T-helper 9 cell (primary cell): ENCODE measurements at places on chromosomes 6 and 20.

DNA sequence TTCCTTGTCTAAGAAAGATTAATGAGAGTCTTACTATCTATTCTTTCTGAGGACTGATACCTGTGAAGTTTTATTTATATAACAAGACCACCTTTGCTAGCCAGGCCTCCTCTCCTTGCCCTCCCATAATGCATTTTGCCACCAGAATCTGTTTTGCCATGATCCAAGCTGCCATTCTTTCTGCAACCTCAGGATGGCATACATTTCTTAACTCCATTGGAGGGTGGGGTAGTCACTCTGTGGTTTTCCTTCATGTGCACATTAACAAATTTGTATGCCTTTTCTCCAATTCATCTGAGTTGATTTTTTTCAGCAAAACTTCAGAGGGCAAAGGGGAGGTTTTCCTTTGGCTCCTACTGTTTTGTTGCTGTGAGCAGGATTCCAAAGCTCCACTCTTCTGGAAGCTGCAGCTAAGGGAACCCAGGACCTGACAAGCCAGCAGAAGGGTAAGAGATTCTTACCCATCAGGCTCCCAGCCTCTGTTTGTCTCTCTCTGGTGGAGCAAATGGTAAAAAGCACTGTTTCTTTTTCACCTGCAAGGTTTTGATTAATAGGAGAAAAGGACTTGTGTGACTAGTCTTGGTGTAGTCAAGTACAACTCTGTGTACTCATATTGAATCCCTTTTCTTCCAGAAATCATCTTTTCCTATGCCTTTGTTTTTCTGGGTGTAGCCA, 26.2 kb upstream of the ENPP4 start:
- DNase-seq = no peak

DNA sequence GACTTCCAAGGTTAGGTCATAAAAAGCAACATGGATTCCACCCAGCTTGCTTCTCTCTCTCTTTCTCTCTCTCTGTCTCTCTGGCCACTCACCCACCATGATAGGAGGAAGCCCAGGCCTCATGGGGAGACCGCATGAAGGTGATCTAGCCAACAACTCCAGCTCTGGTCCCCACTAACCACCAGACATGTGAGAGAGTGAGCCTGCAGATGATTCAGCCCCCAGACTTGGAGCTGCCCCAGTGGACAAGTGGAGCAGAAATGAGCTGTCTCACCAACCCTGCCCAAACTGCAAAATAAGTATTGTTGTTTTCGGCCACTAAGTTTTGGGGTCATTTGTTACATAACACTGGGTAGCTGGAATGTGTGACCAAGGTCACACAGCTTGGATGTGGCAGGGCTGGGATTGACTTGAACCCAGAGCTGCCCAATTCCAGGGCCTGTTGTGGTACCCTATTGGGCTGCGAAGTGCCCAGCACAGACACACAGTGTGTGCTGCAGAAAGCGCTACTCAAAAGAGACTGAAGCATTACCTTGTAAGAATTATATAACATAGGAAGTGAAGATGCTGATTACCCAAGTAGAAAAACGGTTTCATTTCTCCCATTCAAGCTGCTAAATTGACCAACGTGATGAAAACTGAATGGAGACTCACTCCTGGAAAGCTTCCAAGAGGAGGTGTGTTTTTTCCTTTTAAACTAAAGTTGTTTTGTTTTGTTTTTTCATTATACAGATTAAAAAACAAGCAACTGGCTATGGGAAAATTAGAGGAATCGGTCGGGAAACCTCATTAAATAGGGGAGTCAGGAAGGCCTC, 9.1 kb upstream of the TLDC2 start:
- no peak for DNase-seq

- DNase-seq = no peak
Observed at GRCh38 chr6:10441004-10441654, 26.3 kb upstream of the TFAP2A start.

GRCh38 chr6:145729887-145730286, 5.4 kb downstream of the EPM2A start:
- DNase-seq = no peak

DNA sequence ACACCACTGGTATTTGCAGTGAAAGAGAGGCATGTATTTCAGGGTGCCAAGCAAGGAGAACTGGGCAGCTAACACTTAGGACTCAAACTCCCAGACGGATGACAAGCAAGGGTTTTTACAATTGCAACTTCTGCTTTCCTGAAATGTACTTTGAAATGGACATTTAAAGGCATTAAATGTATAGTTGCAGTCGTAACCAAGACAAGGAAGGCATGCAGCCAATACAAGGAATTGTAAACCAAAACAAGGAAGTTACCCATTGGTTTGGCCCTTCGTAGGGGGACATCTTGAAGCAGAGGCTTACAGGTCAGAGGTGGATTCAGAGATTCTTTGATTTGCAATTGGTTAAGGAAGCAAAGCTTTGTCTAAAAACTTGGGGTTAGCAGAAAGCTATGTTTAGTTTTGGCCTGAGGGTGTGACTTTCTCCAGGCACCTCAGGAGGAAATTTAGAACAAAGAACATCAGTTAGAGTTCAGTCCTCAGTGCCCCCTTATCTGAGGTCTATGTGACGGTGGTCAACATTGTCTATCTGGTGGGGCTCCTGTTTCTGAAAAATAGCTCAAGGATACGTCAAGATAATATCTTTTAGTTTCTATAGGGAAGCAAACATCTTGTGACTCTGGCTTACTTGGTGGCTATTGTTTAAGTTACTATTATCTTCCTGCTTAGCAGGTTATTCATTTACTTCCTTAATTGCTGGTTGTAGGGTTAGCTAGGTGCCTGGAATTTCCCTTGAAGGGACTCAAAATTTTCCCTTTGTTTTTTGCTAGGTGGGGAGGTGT, 266.0 kb downstream of the CD83 start:
- DNase-seq = no peak

DNA sequence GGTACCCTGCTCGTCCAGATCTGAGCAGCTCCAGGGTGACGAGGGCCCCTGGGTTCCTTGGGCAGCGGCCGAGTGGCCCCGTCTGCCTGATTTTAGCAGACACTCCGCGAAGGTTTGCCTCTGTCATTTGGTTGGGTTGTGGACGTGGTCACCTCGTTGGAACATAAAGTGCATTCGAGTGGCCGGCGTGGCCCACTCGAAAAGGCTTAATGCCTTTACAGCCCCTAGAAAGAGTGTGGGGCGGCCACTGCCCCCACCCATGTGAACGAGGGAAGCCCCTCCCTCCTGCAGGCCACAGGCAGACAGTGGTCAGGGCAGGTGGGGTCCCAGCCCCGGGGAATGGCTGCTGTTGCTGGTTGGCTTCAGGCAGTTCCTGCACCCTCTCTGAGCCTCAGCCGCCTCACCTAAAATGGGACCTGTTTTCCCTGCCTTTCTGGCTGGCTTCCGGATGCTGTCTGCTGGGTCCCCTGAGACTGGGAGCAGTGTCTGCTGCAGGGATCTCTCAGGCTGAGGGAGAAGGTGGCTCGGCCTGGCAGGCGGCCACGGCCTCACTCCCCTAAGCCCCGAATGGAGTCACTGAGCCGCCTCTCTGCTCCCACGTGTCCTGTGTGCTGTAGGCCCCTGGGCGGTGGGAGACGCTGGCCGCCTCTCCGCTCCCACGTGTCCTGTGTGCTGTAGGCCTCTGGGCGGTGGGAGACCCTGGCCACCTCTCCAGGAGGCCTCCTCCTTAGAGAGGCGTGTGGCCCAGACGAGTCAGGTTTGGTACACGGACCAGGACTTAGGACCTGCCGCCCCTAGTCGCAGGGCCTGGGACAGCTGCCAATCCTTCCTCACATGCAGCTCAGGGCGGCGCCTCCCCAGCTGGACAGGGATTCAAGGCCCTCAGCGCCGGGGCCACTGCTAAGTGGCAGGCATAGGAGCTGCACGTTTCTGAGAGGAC, 233.0 kb downstream of the ERMARD start:
- no peak for DNase-seq

- DNase-seq = no peak
Observed at GRCh38 chr6:20497216-20498040, 36.8 kb upstream of the CDKAL1 start.

GRCh38 chr6:13865141-13865540, 50.8 kb upstream of the MCUR1 start:
- DNase-seq = no peak

- DNase-seq = no peak
Observed at GRCh38 chr6:89360415-89360999, 8.0 kb upstream of the UBE2J1 start.

DNA sequence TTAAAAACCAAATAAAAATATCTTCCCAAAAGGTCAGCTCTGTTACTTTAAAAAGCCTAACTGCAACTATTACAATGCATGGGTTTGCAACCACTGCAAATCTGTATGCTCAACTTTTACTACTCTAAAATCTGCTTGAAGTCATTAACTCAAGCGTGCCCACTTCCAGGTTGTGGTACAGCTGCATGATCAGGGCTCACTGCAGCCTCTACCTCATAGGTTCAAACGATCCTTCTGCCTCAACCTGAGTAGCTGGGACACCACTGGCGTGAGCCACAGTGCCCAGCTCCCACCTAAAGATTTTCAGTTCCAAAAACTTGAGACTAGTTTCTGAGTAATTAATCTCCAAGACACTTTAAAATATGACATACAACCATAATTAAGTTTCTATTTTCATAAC, 8.2 kb downstream of the DIDO1 start:
- no peak for DNase-seq

GRCh38 chr20:33009214-33010132, 2.0 kb downstream of the BPIFB2 start:
- DNase-seq = no peak

- no peak for DNase-seq
Observed at GRCh38 chr6:99252421-99252820, 97.1 kb downstream of the FAXC start.

GRCh38 chr6:170221052-170221752, 69.7 kb downstream of the DLL1 start:
- DNase-seq = no peak

- no peak for DNase-seq
Observed at GRCh38 chr20:34293589-34293988, 9.6 kb downstream of the AHCY start.

GRCh38 chr6:34866509-34866908, 21.3 kb downstream of the TAF11 start:
- DNase-seq = no peak

DNA sequence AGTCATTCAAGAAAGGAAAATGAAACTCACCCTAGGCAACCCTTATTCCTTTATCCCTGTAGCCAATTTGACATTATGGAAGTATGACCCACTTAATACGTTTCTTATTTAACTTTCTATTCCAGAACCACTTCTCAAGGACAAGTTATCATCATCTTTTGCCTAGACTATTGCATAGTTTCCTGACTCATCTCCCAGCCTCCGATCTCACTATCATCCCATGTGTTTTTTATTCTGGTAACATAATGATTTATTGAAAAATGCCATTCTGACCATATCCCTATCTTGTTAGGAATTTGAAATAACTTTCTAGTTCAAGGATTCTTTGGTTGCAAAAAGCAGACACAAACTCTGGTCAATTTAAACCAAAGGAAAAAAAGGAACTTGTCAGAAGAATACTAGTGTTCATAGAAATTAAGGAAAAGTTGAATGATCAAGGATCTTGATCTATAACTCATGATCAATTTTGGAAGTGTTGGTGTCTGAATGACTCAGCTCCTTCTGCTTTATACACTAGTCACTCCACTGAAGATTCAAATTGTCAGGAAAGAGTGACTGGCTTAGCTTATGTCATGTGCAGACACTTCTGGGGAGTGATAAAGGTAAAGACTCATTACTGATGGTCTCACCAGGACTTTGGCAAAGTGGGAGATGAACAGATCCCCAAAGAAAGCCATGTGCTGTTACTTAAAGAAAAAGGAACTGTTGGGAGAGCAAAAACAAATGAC, 8.5 kb upstream of the TINAG start:
- no peak for DNase-seq

- DNase-seq = no peak
Observed at GRCh38 chr6:44022296-44022661, 105.0 kb downstream of the MRPL14 start.

GRCh38 chr6:132685009-132685408, 26.0 kb upstream of the TAAR1 start:
- no peak for DNase-seq

GRCh38 chr6:3843379-3844096, 5.6 kb upstream of the FAM50B start:
- no peak for DNase-seq

GRCh38 chr6:29909985-29910384, 32.3 kb upstream of the HLA-A start:
- DNase-seq = no peak

GRCh38 chr20:52841003-52841402, 131.2 kb upstream of the TSHZ2 start:
- DNase-seq = no peak

DNA sequence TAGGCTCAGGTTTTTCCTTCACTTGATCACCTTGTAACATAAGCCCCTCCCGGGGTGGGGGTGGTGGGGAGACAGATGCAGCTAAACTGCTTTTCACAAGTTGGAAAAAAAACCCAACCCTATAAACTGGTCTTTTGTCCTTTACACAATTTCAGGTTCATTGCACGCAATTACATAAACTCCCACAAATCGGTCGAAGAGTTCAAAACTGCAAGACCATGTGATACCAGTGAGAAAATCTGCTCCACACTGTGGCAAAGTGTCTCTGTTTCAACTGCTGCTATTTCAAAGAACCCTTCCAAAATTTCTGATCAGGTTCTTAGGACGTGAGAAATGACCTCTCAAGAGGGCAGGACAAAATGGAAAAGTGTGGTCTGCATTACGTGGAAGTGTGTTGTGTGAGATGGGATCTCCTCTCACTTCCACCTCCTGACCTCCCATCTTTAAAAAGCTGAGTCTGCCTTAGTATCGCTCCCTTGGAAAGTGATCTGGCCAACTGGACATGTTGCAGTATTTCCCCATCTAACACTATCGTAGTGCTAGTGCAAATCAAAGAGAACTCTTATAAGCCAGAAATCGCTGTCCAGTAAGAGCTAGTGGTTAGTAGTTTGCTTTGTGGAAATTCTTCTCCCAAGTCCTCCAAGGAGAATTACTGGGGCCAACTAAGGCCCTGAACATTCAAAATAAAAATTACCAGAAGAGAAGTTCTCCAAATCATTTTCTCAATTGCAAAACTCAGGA, 60.1 kb downstream of the PRND start:
- DNase-seq = no peak

DNA sequence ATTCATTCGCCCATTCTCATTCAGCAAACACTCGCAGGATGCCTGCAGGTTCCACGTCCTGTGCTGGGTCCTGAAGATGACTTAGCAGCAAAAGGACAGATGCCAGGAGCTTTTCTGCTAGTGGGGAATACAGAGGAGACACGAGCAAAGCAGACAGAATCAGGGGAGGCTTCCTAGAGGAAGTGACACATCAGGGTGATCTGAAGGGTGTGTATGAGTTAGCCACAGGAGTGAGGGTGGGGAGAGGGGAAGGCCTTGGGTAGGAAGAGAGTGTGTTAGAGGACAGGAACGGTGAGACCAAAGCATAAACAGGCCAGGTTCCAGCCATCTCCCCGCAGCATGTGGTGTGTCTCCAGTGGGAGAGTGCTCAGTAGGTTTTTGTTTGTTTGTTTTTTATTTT, 73.4 kb upstream of the GTSF1L start:
- DNase-seq = no peak
